ENCODE measurements at places on chromosomes 2 and 18.

- DNase-seq: peak; percentile 34
Measured at GRCh38 chr18:43525169-43525568, 247.9 kb upstream of the SYT4 start.

DNA sequence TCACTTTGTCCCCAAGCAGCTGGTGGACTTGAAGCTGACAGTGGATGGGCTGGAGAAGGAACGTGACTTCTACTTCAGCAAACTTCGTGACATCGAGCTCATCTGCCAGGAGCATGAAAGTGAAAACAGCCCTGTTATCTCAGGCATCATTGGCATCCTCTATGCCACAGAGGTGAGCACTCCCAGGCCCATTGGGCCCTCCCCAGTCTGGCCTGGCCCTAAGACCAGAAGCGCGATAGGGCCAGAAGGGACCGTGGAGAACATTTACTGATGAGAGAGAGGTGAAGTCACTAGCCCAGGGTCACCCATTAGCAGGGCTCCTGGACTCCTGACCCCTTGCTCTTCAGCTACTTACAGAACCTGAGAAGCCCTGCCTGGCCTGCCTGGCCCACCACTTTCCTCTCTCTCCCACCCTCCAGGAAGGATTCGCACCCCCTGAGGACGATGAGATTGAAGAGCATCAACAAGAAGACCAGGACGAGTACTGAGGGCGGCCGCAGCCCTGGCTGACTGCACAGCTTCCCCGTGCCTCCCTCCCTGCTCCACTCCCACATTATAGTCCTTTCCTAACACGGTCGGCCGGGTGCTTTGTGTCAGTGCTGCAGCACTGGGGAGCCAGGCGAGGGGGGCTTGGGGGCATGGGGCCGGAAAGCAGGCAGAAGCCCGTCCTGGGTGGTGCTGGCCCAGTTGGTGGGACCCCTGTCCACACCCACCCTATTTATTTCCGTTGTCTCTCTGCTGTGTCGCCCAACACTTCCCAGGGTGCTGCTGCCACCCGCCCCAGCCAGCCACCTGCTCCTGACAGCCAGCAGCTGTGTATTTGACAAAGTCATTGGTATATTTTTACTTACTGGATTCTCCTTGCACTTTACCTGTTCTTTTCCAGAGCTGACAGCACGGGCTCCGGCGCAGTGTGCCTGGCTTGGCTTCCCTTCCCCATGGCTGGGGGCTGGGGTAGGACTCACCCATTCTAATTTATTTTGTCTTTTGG is 6.6 kb upstream of the TMEM214 start:
- DNase-seq: no peak

DNA sequence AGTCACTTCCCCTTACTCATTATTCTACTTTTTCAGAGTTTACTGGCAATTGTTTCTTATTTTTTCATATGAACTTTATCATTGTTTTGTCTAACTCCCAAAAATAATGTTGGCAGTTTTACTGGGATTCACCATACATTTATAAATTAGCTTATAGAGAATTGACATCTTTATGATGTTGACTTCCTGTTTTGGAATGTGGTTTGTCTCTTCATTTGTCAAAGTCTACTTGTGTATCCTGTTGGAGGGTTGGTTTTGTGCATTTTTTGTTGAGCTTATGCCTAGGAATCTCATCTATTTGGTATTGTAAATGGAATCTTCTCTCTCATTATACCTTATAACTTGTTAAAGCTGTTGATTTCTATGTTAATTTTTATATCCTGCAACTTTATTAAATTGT is 16.4 kb downstream of the EPC2 start:
- DNase-seq: no peak

GRCh38 chr18:48954886-48955819 is 4.4 kb upstream of the SMAD7 start:
- peak; percentile 63 for DNase-seq

GRCh38 chr2:26136451-26136850 is 36.4 kb upstream of the GAREM2 start:
- no peak for DNase-seq

DNA sequence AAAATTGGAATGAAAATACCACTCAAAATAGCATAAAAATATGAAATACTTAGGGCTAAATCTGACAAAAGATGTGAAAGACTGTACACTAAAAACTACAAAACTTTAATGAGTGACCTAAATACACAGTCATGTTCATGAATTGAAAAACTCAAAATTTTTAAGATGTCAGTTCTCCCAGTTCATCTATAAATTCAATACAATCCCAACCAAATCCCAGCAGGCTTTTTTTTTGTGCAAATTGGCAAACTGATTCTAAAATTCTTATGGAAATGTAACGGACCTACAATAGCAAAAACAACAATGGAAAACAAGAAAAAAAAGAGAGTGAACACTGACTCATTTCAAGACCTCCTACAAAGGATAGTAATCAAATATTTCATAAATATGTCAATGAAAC is 4.4 kb upstream of the USP40 start:
- DNase-seq: no peak

- DNase-seq: no peak
Measured at GRCh38 chr2:19116918-19117317, 241.5 kb downstream of the OSR1 start.

GRCh38 chr2:154449951-154450658 is 248.4 kb upstream of the KCNJ3 start:
- no peak for DNase-seq

- no peak for DNase-seq
Measured at GRCh38 chr18:47484068-47484467, 232.6 kb upstream of the SKOR2 start.

GRCh38 chr18:79490626-79491041 is 94.9 kb downstream of the NFATC1 start:
- peak; percentile 12 for DNase-seq

DNA sequence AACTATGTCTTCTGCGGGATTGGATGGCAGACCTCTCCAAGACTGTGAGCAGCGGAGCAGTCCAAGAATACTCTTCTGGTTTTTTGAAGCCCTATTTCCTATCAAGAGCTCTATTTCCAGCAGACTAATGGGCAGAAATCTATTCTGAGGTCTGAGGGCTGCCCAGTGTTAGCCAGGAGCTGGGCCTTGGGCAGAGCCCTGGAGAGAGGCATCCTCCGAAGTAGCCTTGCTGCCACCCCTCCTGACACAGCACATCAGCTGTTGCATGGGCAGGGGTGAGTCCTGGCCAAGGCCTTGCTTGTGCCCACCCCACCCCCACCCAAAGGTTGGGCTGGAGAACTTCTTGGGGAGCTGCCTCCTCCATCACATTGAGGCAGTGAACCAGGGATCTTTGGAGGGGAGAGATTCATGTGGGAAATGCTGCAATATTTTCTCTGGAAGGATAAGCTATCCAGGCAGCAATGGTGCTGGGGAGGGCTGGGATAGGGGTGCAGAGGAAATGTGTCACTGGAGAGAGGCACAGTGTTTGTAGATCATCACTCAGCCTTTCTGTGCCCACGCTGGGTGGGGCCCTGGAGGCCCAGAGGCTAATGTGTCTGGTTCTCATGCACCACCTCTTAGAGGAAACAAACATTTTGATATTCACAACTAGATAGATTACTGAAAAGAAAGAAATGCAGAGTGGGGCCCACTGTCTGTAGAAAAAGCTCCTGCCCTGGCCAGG is 104.7 kb downstream of the VSNL1 start:
- no peak for DNase-seq

DNA sequence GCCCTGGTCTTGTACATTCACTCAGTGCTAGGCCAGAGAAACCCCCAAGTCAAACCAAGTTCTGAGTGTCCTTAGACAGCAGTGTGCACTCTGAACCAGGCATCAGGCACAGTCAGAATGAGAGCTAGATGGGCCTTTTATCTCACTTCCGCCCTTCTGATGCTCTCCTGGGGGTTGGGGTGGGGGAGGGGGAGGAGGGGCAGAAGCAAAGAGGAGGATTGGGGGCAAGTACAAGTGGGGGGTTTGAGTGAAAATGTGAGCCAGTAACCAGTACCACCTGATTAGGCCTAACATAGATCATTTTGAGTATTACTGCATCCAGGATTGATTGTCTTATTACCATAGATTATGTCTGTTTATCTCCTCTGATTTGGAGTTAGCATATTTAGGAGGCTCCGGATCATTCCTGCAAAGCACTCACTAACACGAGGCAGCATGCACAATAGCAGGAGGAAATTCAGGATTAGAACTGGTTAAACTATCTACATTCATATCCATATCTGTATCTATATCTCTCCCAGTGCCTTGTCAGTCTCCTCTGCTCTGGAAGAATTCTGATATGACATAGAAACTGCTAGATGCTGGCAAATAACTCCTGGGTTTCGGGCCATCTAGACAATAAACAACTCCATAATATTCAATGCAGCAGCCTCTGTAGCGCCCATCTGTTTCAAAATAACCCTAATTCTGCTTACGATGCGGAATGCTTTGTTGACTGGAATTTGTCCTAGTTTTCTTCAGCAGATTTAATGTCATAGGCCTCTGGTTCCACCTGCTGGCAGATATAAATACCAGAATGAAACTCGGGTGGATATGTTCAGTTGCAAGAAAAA is 149.1 kb downstream of the RHBDD1 start:
- DNase-seq: peak; percentile 65

DNA sequence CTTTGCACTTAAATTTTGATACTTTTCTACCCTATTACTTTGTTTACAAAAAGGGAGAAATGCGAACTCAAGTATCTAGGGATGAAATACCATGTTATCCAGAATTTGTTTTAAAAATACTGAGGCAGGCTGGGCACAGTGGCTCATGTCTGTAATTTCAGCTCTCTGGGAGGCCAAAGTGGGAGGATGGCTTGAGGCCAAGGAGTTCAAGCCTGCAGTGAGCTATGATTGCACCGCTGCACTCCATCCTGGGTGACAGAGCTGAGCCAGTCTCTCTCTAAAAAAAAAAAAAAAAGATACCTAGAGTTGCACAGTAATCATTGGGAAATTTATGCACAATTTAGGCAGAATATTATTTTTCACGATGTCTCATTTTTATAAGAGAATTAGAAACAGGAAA is 12.4 kb upstream of the VAPA start:
- DNase-seq: no peak

DNA sequence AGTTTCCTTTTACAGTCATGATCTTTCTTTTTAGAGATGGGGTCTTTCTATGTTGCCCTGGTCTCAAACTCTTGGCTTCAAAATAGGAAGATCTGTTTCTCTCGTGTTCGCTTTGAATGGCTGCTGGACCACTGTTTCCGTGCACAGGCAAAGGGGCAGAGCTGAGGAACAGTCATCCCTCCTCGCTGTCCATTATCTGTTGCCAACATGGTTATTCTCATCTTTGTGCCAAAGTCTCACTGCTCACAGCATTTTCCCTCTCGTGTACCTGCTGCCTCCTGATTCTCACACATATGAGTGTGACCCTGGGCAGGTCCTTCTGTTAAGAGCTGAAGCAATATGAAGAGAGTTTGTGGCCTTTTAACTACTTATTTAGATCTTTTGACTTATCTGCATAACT is 28.0 kb upstream of the CCNYL1 start:
- DNase-seq: no peak

DNA sequence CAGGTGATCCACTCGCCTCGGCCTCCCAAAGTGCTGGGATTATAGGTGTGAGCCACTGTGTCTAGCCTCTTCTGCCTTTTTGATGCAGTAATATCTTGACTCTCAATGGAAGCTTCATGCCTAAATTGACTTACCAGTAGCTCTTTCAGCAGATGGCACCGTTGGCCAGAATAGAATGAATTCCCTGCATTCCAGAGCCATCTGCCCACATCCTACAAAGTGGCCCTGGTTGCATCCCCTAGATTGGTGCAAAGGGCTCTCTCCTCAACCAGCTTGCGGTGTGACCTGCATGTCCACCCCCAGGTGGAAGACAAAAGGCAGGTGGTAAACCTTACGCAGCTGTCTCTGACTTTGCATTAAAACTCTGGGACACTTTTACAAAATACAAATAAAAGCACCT is 4.4 kb upstream of the PARD6G start:
- no peak for DNase-seq

- DNase-seq: no peak
Measured at GRCh38 chr2:113198048-113198789, 24.4 kb downstream of the PSD4 start.

- DNase-seq: no peak
Measured at GRCh38 chr18:62723666-62724281, 8.4 kb downstream of the PHLPP1 start.

DNA sequence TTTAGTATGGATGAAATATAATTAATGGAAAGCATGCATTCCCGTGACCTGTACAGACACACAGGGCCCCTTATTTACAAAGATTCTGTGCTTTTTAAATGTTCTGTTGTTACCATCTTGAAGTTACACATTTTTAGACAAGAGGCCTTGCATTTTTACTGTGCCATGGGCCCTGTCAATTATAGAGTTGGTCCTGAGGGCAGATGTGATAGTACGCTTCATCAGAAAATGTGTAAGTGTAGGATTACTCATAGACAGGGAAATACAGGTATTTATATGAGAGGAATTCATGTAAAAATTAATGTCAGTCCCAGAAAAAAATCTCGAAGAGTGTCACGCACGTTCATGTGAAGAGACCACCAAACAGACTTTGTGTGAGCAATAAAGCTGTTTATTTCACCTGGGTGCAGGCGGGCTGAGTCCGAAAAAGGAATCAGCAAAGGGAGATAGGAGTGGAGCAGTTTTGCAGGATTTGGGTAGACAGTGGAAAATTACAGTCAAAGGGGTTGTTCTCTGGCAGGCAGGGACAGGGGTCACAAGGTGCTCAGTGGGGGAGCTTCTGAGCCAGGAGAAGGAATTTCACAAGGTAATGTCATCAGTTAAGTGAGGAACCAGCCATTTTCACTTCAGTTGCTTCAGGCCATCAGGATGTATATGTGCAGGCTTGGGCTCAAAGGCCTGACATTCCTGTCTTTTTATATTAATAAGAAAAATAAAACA is 12.2 kb upstream of the ALPK2 start:
- DNase-seq: no peak

DNA sequence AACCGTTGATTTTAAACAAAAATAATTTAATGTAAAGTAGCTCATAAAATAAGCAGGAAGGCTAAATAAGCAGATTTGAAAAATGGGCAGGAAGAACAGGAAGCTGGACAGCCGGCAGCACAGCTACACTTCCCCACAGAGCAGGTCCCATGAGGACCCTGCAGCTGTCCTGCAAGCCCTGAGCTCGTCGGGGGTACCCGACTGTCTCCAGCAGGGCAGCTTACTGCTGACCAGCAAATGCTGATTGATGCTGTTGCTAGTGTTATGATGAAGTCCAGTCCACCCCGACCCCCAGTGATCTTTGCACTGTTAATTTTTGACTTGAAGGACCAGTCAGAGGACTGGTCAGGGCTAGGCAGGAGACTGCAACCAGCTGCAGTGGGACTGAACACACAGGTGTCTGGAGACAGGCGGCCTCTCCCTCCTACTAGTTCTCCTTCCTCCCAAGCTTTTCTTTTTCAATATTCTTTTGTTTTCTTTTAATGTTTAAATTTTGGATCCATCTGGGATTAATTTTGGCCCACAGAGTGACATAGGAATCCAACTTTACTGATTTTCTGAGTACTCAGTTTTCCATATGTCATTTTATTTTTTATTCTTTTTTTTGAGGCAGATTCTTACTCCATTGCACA is 27.7 kb downstream of the POLE4 start:
- peak; percentile 43 for DNase-seq

DNA sequence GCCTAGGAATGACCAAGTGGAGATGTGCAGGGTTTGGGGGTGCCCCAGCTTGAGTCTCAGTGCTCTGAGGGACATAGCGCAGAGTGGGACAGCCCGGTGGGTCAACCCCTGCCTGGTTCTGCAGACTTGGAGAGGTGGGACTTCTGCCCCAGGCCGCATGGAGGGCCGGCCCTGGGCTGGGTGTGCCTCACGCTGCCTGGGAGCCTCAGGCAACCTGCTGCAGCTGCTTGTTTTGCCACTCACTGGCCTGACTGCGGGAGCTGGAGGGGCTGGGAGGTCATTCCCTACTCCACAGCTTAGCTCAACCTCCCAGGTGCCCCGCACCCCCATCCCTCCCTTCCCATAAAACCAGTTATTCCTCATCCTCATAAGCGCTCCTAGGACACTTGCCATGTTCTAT is 33.1 kb downstream of the ODC1 start:
- DNase-seq: no peak

Data from femur (tissue), 1 donor.